ENCODE measurements at places on chromosomes 4 and X.
A peak's percentile ranks its signal among the peaks of the same experiment; 100 is the strongest.

GRCh38 chr4:38154681-38155588 lies 194.7 kb downstream of the PTTG2 start:
- peak; percentile 40 for DNase-seq

GRCh38 chr4:127501103-127501502 lies 131.7 kb upstream of the INTU start:
- no peak for DNase-seq

DNA sequence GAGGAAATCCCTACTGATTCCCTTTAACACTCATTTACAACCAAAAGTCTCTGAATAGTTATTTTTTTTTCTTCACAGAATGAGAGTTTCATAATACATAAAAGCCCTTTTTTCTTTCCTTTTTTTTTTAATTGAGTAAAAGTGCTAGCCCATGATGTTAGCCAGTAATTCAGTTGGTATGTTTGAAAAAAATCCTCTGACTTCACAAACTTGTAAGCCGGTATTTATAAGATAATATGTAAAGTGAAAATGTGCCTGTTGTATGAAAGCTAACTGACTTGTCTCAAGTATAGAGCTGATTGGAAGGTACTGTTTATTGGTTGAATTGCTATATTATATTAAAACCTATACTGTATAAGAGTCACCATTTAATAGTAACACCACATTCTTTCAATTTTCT lies 70.2 kb upstream of the NEIL3 start:
- no peak for DNase-seq

- DNase-seq = no peak
These were observed 805.3 kb upstream of the EPHA5 start for GRCh38 chr4:66475596-66475995.

DNA sequence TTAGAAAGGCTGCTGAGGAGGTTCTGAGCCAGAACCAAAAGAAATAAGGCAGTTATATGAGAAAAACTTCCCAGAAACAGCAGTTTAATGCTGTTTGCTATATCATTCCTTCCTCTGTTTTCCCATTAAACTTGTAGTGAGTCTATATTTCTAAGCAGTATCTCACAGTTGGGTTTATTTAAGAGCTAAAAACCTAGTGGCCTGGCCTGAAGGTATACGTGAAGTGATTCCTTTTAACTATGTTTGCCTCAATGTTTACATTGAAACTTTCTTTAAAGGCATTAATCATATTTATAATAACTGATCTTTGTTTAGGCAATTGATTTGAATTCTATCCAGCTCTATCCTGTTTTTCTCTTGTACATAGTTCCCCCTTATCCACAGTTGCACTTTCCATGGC lies 19.1 kb upstream of the RAP1GDS1 start:
- DNase-seq = no peak

DNA sequence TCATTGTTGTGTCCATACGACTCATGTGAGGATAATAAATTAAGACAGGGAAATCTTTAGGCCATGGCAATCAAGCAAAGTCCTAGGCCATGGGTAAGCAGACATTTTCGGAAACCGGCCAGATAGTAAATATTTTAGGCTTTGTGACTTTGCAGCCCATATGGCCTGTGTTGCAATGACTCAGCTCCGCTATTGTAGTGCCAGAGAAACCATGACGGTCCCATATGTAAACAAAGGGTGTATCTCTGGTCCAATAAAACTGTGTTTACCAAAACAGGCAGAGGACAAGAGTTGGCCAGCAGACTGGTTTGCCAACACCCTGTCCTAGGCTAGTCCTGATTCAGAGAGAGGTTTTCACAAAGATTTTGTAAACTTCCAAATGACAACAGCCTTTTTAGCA lies 5.0 kb downstream of the FAM114A1 start:
- DNase-seq = no peak

GRCh38 chr4:142353149-142353738 lies 492.9 kb downstream of the INPP4B start:
- DNase-seq = no peak

GRCh38 chr4:156000491-156000890 lies 46.8 kb upstream of the CTSO start:
- DNase-seq = no peak

GRCh38 chr4:40838742-40839141 lies 89.0 kb downstream of the NSUN7 start:
- DNase-seq = no peak

DNA sequence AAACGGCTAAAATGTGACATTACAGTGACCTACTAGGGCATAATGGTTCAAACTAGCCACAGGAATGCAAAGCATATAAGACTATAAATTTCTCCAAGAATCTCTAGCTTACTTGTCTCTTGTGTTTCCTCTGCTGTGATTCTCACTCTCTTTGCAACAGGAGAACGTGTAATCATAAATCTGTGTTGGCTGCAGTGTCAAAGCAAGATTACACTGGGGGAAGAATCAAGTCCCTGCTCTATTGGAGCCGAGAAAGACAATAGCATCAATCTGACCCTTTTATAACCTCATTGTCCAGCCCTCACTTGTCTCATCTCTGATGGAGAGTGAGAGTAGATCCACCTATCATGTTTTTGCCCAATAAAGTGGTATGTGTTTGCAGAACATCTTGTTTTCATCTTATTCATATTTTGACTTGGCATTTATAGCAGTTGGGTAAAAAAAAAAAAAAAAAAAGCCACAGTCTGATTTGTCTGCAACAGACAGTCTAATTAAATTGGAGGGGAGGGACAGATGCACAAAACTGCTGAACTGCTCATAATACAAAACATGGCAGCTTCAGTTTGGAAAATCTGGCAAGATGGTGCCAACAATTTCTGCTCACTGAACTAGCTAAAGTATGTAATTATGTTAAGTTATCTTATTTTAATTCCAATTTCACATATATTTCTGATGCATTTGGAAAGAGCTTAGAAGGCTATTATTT lies 165.0 kb upstream of the GABRA2 start:
- DNase-seq = no peak

GRCh38 chr4:150960079-150960478 lies 55.0 kb downstream of the LRBA start:
- DNase-seq = no peak

DNA sequence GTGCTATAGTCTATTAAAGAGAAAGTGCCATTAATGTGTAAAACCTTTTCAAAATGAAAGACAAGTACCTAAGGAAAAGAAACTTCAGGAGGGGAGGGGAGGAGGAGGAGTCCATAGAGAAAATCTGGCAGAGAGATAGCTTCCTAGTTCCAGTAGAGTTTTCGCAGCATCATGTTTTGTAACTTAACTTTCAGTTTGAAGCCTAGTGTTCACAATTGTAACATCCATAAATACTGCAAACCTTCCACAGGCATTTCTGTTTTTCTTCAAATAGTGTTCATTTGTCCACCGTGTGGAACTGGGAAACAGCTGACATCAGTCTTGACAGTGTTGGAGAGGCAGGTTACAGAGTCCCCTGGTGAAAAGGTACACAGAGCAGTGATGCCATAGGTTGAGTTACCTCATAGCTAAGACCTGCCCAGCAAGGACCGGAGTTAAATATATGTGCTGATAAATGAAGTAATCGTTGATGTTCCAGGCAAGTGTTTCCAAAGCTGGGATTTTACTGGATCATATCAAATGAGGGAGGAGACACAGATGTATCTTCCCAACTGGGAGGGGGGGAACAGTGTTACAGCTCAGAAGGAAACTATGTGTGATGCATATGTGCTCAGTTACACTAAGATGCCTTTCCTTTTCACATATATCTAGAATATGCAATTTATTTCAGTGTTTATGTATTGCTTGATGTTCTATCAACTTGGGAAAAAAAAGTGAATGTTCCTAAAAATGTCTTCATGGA lies 369.5 kb upstream of the FAM241A start:
- DNase-seq = no peak

DNA sequence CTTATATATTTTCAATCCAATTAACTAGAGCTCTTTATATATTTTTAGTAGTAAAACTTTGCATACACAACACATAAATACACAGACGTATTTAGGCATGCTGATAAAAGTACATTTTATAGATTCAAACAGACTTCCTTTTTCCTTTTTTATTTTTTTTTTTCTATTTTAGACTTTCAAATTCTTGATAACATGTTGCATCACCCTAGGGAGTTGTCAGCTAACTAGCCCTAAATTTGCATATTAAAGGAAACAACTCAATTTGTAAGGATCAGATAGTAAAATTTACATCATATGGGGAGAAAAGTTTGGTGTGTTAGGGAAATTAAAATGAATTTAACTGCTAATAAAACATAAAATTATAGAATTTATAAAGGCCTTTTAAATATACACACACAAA lies 47.4 kb upstream of the APOOL start:
- DNase-seq = no peak

DNA sequence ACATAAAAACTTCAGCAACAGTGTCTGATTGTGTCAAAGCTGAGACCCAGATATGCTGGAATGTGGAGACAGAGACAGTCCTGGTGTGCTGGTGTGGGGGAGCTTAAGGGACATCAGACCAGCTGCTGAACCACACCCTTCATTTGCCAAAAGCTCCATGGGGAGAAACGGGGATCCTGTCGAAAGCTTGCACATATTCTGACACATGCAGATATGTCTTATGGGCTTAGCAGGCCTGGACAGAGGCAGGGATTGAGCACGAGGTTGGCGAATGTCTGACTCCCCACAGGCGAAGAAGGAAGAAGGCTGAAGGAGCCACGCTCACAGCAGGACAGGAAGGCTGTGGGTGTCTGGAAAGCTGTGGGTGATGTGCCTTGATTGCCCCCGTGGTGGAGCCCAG lies 72.1 kb upstream of the ACSL1 start:
- DNase-seq = no peak

- DNase-seq = no peak
These were observed 31.4 kb upstream of the FHL1 start for GRCh38 chrX:136115904-136116297.

DNA sequence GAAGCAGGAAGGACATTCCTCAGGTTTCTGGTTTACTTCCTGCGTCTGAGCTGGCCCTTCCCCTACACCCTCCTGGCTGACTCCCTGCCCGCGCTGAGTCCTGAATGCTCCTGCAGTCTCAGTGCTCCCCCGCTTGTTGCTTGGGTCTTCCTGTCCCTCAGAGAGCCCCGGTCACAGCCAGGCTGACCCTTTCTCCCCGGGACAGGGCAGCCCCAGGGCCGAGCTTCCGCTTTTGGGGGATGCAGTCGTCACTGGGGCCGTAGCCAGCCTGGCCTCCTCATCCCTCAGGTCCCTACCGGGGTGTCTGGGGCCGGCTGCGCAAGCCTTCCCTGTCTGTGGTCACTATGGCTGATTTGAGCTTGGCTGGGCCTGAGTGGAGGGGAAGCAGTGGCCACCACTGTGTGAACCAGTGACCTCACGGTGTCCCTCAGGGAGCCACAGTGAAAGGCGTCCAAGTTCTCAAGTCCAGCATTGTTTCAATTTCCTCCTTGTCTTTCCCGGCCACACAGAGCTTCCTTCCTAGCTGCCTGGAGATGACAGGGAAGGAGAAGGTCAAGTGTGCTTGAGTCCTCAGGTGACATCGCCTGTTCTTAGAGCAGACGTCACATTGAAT lies 34.1 kb upstream of the ASMTL start:
- peak; percentile 69 for DNase-seq

GRCh38 chrX:19514791-19515614 lies at the start of gene MAP3K15:
Gene MAP3K15, minus strand, starts transcription at chrX:19515508. Its CDS starts 247 bp downstream, at chrX:19515261.
- DNase-seq = peak; percentile 68

- DNase-seq = no peak
These were observed 56.9 kb upstream of the PDGFRA start for GRCh38 chr4:54172156-54172555.

DNA sequence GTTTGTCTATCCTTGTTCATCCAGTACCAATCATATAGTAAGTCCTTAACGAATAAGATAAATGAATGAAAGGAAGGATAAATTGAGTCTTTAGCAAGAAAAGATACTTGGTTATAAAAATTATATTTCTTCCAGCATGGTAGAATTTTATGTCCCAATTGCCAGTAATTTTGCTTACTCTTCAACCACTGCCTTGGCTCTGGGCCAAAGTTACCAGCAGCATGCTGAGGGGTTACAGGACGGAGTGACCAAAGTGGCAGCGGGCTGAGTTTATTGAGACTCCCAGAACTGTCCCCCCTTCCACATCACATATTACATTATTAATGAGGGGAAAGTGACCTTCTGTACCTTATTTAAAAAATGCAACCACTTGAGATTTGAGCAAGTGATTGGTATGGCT lies 121.7 kb downstream of the RASGEF1B start:
- DNase-seq = no peak
